ENCODE measurements at places on chromosomes 2 and 18.

DNA sequence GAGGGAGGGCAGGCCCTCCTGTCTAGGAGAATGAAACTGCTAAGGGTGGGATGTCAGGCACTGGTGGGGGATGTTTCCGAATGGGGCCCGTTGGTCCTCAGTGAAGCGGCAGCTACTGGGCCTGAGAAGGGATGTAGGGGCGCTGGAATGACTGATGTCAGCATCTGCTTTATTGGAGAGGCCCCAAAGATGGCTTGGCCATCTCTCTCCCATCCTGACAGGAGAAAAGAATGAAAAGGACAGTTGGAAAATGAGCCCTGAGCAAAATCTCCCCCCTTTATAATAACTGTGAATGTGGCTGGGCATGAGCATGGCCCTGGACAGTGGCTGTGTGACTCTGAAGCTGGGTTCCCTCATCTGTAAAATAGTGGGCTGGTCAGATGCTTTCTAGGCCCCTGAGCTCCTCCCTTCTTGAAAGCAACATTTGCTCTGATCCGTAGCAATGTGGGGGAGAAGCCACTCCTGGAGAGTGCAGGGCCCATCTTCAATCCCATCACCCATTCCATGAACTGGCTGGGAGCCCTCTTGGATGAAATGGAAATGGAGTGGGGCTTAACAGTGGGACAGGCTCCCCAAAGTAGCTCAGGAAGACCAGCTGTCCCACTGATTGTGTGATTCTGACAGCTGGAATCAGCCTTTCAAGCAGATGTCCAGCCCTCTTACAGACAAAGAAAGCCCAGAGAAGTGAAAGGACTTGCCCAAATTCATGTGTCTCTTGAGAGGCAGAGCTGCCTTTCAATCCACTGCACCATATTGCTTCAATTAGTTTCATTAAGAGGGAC lies 232.7 kb upstream of the SMAD2 start:
- no peak for DNase-seq

- DNase-seq = no peak
These were observed 1477.6 kb upstream of the NXPH2 start for GRCh38 chr2:140257692-140258300.

DNA sequence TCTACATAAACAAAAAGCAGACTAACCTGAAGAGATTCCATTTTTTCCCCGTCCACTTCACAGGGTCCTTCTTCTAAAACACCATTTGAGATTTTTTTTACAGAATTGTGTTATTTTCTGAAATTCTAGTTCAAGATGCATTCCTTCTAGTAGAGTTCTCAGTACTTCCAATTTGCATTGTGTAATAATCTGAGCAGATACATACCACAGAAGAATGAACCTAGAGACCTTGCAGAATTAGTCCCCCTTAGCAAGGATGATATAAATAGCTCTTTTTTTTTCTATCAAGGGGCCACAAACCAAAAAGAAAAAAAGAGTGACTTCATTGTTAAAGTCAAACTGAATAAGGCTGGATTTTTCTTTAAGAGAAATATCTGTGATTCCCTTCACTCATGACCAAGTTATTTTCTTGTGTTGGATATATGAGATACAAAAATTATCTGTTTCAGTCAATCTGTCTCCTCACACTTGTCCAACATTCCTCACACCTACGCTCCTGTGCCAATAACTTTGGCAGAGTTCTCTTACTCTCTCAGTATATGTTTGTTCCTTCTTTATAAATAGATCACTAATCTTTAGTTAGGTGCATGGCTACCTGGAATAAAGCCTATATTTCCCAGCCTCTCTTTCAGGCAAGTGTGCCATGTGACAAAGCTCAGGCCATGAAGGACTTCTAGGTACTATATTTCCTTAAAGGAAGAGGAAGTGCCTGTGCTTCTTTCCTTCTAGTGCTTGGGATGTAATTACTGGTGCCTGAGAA lies 183.5 kb downstream of the ZNF385B start:
- DNase-seq = no peak

- no peak for DNase-seq
These were observed 281.5 kb downstream of the AFF3 start for GRCh38 chr2:99860720-99861375.

- DNase-seq = peak; percentile 80
These were observed 38.3 kb downstream of the GCG start for GRCh38 chr2:162113776-162114168.

DNA sequence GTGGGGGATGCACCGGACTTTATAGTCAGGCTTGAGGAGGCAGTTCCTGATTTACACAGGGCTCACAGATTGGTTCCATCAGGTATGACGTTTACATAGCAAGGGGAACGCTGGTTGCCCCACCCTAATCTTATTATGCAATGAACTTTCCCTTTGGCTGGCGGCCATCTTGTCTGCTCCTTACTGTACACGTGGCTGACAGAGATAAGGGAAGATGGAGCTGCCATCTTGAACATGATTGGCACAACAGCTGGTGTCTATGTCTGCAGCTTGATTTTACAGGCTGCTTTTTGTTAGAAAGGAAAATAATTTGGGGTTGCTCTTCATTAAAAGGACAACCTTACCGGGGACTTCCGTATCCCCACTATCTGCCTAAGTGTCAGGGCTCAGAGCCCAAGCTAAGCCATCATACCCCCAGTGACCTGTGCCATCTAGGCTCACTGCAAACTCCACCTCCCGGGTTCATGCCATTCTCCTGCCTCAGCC lies 33.5 kb upstream of the ATG16L1 start:
- DNase-seq = peak; percentile 97

DNA sequence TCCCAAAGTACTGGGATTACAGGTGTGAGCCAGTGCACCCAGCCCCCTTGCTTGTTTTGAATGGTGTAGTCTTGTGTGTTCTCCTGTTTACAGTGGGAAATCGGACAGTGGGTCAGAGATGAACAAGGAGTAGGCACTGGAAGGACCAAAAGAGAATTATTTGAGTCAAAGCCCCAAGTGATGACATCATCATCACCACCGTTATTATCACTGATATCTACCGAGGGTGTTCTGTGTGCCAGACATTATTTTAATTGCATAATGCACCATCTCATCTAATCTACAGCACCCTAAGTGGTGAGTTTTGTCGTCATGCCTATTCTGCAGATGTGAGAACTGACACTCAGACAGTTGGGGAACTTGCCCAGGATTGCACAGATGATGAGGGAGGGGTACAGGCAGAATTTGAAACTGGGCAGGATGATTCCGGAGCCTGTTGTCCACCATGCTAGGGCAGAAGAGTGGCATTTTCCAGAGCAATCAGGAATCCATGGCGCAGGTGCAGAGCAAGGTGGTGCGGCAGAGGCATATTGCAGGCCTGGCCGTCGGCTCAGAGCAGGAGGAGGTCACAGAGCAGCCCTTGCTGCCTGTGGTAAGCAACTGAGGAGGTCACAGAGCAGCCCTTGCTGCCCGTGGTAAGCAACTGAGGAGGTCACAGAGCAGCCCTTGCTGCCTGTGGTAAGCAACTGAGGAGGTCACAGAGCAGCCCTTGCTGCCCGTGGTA lies 137.0 kb upstream of the HDAC4 start:
- DNase-seq = peak; percentile 8

- DNase-seq = peak; percentile 78
These were observed 156.7 kb downstream of the ARHGAP28 start for GRCh38 chr18:6885992-6886796.

GRCh38 chr2:172096626-172097547 lies 5.8 kb downstream of the DLX2 start:
- DNase-seq = peak; percentile 29

DNA sequence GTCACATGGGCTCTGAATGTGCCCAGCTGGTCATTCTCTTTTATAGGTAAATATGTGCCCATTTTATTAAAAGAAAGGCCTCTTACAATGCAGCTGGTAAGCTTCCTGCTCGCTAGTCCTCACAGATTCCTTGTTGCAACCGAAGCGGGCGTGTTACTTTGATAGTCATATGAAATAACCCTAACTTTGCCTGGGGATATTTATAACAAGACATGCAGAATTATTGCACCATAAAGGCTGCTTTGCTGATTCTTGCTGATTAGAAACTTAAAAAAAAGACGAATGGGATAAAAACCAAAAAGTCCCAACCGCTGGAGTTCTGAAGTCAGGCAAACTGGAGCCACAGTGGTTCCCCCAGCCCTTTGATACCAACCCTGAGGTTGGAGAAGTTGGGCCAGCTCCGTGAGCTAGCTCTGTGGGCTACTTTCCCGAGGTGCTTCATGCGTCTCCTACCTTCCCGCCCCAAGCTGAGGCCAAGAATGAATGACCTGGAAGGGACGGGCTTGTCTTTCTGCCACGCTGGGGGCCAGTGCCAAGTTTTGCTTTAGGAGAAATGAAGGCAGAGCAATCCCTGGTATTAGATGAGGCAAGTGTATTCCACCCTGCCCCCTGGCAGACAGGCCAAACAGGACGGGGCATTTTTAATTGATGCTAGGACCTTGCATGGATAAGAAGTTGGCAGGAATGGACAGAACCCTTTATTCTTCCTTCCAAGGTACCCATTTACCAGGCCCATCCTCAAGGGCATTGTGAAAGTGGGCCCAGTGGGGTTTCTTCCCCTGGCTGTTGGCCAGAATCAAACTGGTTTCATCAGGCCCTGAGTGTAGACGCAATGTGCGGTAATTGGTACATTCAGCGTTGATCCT lies 140.4 kb downstream of the KCTD1 start:
- DNase-seq = no peak

- no peak for DNase-seq
These were observed 47.5 kb downstream of the NBEAL1 start for GRCh38 chr2:203062126-203062525.

DNA sequence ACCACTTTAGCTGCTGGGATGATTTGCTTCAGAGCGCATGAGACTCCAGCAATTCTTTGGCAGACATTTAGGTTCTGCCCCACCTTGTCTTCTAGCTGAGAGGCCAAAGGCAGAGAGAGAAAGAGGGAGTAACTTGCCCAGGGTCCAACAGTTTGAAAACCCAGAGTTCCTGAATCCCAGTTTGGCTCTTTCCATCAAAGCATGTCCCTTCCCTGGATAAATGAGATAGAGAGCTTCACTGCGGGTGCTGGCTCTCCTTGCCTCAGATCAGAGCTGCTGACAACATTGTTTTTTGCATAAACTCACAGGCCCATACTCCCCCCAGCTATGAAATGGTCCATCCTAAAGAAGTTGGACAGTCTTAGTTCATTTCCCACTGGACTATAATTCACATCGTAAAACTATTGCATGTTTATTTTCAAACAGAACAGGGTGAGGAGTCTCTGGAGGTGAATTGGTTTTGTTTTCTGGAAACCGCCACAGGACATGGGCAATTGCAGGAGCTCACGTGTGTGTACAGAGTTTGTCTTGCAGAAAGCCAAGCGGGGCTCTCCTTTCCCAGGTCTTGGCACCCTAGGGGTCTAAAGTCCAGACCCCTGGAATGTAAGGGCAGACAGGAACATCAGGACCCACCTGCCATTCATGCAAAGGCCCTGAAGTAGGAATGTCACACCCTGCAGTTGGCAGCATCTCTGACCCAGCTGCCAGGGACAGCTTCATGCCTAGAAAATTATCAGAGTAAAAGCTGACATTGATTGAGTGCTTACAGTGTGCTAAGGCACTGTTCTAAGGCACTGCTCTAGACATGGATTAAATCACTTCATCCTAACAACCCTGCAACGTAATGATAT lies 25.0 kb upstream of the SLC14A2 start:
- no peak for DNase-seq

DNA sequence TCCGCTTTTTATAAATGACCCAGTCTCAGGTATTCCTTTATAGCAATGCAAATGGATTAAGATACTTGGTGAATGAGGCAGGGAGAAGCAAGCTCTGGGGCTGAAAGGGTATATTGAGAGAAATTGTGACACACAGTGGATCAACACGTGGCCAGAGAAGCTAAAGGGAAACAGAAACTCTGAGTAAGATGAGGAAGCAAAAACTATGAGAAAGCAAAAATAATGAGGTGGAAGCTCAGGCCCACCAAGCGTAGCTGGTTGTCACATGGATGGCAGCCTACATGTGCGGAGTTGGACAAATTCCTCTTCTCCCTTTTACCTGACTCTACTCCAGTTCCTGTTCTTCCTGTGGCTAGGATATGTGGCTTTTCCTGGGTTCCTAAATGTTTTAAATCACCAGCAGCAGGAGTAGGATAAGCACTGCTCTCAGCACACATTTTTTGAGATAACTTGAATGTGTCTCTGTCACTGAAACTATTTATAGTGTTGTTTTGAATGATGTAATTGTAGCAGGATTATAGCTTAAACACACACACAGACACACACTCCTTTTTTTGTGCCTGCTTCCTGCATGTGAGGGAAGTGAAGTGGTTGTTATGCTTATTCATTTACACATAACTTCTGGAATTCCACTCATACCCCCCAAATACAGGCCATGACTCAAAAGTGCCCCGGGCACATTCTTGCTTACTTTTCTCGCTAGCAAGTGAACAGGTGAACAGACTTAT lies 30.1 kb upstream of the EPC2 start:
- peak; percentile 46 for DNase-seq

DNA sequence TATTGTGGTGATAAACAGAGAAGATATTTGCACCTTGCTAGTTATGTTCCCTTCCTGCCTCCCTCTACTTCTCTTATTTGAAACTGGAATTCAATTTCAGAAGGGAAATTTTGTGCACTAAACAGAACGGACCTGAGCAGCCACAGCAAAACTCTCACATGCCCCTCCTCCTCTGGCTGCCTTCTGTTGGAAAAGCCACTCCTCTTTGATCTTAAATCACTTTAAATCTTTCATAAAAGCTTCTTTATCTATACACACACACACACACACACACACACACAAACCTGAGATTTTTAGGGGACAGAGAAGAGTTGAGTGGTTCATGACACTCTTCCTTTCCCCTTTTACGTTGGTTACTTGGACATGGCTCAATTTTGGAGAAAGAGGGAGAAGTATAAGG lies 5.6 kb downstream of the TBR1 start:
- no peak for DNase-seq

GRCh38 chr2:120796094-120796493 lies 60.4 kb downstream of the GLI2 start:
- no peak for DNase-seq

GRCh38 chr2:1277634-1278033 lies 135.6 kb upstream of the TPO start:
- DNase-seq = no peak

- DNase-seq = no peak
These were observed 125.9 kb upstream of the RNF152 start for GRCh38 chr18:62018759-62019041.

DNA sequence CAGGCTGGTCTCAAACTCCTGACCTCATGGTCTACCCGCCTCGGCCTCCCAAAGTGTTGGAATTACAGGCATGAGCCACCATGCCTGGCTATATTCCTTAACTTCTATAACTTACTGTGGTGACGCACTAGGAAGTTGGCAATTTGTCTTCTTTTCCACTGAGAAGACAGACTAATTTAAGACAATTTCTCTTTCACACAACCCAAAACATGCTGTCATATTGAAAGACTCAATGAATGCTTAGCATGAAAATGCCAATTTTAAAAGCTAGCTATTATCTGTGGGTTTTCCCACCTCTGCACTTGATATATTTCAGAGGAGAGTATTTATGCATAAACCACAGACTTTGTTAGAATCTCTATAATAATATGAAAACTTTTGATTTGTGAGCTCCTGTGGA lies 84.5 kb downstream of the ERBB4 start:
- no peak for DNase-seq

GRCh38 chr18:73945130-73945792 lies 202.4 kb downstream of the FBXO15 start:
- DNase-seq = no peak

Data from hematopoietic multipotent progenitor cell treated with erythropoietin and hydrocortisone succinate and interleukin-3 and kit ligand, for 6 days (in vitro differentiated cells).